ENCODE measurements at places on chromosomes 2 and 18.

- no peak for DNase-seq
Observed at GRCh38 chr2:144239306-144239705, 280.6 kb downstream of the ZEB2 start.

DNA sequence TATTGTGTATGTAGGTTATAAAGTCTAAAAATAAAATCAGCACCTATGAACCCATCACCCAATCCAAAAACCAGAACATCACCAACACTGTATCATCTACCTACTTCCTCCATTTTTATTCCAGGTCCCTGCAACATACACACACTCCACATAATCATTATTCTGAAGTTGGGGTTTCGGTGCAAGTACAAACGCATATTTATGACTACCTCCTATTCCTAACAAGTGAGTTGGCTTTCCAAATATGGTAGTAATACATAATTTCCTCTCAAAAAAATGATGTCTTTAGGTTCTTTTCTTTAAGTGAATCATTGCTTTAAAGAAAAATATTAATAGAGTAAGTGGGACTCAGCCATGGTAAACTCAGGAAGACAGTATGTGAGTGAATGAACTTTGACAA is 3.3 kb downstream of the ACVR1 start:
- no peak for DNase-seq

- DNase-seq = no peak
Observed at GRCh38 chr18:3452750-3453539, 3.0 kb downstream of the TGIF1 start.

DNA sequence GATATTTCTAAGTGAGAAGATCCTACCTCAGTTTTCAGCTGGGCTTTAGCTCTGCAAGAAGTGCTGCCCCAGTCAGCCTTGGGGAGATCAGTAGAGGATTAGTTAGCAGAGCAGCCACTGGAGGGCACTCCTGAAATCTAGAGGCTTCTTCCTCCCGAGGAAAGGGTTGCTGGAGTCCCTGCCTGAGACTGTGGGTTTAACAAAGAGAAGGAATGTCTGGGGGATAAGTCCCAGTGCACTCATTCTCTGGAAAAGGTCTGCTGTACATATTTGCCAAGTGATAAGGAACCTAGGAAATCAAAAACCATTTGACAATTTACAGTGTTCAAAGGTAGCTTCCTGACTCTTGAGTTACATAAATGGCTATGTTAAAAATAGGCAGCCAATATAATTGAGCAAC is 207.2 kb downstream of the SLC8A1 start:
- DNase-seq = peak; percentile 29

Data from H54 (cell line).